Activated T-helper 17 cell treated with anti-CD3 and anti-CD28 coated beads, Interleukin-2, amount 50 U/mL, for 72 hours (primary cell): ENCODE measurements at places on chromosomes 12 and 14.

GRCh38 chr12:28513983-28514382 is 323.7 kb downstream of the CCDC91 start:
- ATAC-seq, result no peak

GRCh38 chr12:4769073-4769472 is 48.9 kb downstream of the GALNT8 start:
- no peak for ATAC-seq

DNA sequence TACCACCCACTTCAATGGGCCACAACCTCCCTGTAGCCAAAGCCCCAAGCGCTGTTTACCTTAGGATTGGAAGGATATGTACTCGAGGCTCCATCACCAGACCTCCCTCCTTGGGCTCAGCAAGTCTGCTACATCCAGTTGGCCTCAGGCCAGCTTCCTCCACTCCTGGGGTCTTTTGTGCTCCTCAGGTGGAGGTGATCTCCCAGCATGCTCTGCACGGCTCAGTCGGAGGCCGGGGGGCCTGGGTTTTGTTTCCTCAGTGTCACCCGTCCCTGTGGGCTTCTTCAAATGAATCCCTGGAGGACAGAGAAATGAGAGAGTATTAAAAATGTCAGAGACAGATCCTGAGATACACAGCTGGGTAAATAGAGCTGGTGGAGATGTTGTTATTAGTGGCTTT is 723.1 kb upstream of the TBX3 start:
- no peak for ATAC-seq

DNA sequence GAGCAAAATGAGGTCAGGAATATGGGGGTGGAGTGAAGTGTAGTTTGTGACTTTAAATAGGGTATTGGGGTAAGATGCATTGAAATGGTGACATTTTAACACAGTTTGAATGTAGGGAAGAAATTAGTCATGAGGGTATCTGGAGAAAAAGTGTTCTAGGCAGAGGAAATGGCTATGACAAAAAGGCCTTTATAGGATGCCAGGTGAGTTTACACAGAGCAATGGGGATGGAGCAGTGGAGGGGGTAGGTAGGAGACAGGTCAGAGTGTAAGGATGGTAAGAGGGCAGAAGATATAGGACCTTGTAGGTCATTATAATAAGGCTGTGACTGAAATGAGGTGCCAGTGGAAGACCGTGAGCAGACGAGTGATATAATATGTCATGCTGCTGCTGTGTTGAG is 30.4 kb downstream of the HEATR5A start:
- ATAC-seq, result peak; percentile 48

- ATAC-seq, result no peak
These were observed 27.1 kb upstream of the KRT77 start for GRCh38 chr12:52730383-52730782.

DNA sequence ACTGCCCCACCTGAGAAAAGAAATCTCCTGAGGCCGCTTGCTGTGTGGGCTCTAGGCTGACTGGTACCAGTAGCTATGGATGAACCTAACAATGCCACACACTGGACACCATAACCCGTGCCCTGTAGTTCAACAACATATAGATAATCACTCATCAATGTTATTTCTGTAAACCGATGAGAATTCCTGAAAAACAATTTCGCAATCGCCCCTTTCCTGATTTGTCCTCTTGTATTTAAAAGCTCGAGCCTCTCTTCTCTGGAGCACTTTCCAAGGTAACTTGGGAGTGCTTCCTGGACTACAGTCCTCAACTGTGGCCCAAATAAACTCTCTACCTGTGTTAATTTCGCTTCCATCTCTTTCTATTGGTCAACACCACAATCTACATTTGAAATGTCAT is 26.1 kb upstream of the PPP2R5C start:
- no peak for ATAC-seq

DNA sequence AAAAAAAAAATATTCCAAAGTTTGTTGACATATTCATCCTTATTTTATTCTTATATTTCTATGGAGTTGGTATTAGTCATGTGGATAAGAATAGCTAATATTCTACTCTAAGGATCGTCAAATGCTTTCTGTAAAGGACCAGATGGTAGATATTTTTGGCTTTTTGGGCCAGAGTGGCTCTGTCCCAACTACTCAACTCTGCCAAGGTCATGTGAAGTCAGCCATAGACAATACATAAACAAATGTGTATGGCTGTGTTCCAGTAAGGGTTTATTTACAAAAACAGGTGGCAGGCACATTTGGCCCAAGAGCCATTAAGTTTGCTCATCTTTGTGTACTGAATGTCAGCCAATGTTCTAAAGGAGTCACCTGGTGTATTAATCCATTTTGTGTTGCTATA is 131.8 kb downstream of the TBX5 start:
- ATAC-seq, result no peak

- no peak for ATAC-seq
These were observed 22.6 kb downstream of the CBX5 start for GRCh38 chr12:54257332-54257731.

GRCh38 chr14:64119980-64120379 is 174.2 kb downstream of the ESR2 start:
- ATAC-seq, result no peak

- no peak for ATAC-seq
These were observed 351.3 kb downstream of the ZFP36L1 start for GRCh38 chr14:68441542-68441941.

- no peak for ATAC-seq
These were observed 32.9 kb downstream of the RPS6KA5 start for GRCh38 chr14:91027561-91027960.

GRCh38 chr12:43210485-43211192 is 341.4 kb downstream of the ADAMTS20 start:
- ATAC-seq, result no peak

GRCh38 chr14:64614805-64615391 is 65.1 kb downstream of the PPP1R36 start:
- no peak for ATAC-seq

GRCh38 chr12:30529489-30530269 is 166.0 kb downstream of the IPO8 start:
- no peak for ATAC-seq

DNA sequence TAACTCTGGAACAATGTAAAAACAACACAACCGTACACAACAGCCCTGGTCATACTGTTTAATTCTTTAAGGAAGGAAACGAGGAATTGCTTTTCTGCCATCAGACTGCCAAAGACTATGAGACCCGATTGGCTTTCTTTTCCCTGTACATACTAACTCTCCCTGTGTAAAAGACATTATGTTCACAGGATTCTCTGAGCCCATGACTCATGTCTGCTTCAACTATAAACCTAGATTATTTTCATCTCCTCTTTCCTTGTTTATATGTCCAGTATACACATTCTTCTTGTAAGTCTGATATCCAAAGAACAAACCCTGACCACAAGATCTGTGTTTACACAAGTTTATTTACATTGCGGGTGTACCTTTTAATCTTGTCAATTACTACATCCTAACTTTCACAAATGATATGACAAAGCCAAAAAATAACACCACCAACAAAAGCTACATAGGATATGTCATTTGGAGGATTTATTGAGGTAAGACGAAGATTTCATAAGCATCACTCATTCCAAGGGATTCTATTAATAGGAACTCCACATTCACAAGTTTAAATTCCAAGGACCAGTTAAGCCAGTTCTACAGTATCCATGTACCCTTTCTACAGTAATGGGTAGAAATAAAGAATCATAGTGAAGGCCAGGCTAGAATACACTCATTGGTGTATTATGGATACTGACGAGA is 67.3 kb downstream of the STXBP6 start:
- ATAC-seq, result no peak

GRCh38 chr14:44940944-44941343 is 20.8 kb downstream of the KLHL28 start:
- ATAC-seq, result no peak

DNA sequence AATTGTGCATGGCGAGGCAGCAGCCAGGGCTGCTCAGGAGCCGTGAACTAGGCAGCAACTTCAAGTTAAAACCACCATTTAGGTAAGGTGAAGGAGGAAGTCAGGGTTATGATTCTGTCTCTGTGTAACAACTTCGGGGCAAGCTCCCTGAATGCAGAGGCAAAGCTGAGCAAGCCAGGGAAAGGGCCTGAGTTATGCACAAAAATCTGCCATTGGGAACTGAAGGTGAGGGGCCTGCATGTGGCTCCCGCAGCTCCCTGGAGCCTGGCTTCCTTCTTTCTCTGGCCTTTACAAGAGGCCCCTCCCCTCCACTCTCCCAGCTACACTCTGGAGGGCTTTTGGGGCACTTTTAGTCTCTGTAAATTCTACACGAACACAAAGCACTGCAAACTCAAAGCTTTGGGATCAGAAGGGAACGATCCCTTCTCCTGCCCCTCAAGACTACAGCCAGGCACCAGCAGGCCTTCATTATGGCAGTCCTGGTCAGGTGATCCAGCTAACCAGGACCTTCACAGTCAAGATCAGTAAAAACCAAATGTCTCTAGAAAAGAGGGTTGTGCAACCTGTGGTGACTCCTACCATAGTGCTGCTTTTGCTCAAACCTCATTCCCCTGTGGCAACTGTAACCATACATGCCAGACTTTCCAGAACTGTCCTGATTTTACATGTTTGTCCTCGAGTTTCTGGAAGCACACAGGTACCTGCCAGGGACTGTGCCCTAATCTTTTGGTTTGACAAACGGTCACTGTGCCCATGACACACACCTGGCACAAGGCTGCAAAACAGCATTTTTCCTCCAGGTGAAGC is 67.2 kb upstream of the PTGR2 start:
- no peak for ATAC-seq

- no peak for ATAC-seq
These were observed 31.5 kb upstream of the NUAK1 start for GRCh38 chr12:106170285-106170684.

DNA sequence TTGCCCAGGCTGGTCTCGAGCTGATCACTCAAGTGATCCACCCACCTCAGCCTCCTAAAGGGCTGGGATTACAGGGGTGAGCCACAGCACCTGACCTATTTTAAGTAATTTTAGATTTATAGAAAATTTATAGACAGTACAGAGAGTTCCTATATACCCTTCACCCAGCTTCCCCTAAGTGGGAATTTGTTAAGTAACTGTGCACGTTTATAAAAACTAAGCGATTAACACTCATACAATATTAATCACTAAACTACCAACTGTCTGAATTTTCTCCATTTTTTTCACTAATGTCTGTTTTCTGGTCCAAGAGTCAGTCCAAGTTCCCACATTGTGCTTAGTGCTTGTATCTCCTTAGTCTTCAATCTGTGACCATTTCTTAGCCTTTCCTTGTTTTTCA is 5.5 kb downstream of the IL31 start:
- ATAC-seq, result no peak

GRCh38 chr14:36498938-36499337 is 21.1 kb downstream of the NKX2-1 start:
- no peak for ATAC-seq

- no peak for ATAC-seq
These were observed 5.2 kb downstream of the MPHOSPH9 start for GRCh38 chr12:123227581-123228258.

DNA sequence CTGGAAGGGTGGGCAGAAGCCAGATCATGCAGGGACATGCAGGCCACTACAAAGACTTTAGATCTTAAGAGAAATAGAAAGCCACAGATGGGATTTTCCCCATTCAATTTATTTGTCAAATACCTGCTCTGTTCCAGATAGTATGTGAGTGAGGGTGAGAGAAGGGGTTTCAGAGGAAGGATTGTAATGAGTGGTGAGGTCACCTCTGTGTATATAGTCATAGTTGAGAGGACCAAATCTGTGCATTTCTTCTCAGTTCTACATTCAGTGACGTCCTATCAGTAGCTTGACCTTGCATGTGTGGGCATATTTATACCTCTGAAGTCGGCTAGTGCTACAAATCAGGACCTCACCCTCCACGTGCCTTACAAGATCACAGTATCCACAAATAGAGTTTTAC is 31.2 kb upstream of the RBM19 start:
- ATAC-seq, result no peak

- no peak for ATAC-seq
These were observed 360.4 kb upstream of the FOXG1 start for GRCh38 chr14:28406196-28406595.

- ATAC-seq, result no peak
These were observed 52.8 kb downstream of the PPM1H start for GRCh38 chr12:62882140-62882539.

DNA sequence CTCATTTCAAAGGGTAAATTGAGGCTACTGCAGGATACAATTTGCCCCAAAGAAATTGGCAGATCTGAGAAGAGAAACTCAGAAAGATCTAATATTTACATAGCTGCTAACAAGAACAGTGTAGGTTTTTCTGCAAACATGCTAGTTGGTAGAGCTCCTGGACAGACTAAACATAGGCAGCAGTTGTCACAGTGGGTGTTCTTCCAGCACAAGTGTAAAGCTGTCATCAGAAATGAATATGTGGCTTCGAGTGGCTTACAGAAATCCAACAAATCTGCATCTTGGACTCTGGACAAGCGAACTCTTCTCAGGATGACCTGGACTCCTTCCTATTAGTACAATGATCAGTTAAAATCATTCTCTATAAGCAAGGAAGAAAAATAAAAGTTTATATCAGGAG is 5.9 kb downstream of the CBX5 start:
- no peak for ATAC-seq
